NCI-H1092 (cell line): ENCODE measurements at places on chromosomes 16 and 17.

GRCh38 chr17:1830288-1830687, 483 bp downstream of the RPA1 start:
- DNase-seq: no peak

DNA sequence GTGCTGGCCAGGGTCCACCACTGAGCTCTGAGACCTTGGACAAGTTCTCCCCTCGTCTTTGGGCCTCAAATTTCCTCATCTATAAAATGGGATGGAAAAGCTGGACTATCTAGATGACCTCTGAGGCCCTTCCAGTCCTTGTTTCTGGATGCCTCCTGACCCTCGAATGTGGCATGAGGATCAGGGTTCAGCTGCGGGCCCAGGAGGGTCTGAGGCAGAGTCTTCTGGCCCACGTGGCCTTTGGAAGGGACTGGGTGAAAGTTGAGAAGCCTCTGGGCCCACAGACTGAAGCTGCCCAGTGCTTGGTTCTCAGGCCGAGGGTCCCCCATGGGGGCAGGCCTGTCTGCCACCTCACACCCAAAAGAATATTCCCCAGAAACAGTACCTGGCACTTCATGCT, 16.9 kb upstream of the MRPS23 start:
- DNase-seq: no peak

GRCh38 chr16:714558-715476, at the start of gene METRN:
Gene METRN (plus strand): TSS chr16:715118. CDS start chr16:715290, 172 bp downstream.
- DNase-seq: peak; percentile 66

DNA sequence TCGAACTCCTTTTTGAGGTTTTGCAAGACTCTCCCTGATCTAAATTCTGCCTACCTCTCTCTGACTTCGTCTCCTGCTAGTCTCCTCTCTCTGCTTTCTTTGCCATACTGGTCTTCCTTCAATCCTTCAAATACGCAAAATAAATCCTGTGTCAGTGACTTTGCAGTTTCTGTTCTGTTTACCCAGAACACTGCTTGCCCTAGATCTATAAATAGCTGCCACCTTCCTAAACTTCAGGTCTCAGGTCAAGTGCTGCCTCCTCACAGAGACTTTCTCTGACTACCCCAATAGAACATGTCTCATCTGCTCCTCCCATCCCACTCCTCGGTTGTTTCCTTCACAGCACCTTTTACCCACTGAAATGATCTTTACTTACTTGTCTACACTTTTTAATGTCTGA, 78.9 kb downstream of the TRIM37 start:
- no peak for DNase-seq

DNA sequence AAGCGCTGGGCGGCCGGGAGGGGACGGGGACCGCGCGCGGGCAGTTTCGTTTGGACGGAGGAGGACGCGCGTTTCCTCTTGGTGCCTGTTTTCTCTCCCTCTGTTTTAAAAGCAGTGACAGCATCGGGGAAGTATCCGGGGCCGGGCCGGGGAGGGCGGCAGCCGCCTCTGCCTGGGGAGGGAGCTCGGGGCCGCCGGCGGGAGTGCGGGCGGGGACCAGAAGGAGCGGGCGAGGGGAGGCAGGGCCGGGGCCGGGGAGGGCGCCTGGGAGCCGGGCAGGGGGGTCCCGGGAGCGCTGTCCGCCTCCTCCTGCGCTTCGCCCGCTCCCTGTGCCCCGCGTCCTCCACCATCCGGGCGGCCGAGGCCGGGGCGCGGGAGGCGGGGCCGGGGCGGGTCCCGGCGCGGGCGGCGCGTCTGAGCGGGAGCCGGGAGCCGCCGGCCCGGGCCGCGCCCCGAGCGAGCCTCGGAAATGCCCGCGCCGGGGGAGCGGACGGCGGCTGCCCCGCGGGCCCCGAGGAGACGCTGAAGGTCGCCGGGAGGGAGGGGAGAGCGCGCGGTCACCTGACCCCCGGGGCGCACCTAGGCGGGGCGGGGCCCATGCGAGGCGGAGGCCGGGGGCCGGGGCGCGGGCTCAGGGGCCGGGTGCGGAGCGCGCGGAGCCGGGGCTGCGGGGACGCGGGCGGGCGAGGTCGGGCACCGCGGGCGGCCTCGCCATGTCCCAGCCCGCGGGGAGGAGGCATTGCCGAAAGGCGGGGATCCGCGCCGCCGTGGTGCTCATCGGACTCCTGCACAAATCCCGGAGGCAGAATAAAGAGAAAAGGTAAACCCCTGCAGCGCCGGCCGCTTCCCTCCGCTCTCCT, 57.3 kb downstream of the RAP1GAP2 start:
- no peak for DNase-seq

DNA sequence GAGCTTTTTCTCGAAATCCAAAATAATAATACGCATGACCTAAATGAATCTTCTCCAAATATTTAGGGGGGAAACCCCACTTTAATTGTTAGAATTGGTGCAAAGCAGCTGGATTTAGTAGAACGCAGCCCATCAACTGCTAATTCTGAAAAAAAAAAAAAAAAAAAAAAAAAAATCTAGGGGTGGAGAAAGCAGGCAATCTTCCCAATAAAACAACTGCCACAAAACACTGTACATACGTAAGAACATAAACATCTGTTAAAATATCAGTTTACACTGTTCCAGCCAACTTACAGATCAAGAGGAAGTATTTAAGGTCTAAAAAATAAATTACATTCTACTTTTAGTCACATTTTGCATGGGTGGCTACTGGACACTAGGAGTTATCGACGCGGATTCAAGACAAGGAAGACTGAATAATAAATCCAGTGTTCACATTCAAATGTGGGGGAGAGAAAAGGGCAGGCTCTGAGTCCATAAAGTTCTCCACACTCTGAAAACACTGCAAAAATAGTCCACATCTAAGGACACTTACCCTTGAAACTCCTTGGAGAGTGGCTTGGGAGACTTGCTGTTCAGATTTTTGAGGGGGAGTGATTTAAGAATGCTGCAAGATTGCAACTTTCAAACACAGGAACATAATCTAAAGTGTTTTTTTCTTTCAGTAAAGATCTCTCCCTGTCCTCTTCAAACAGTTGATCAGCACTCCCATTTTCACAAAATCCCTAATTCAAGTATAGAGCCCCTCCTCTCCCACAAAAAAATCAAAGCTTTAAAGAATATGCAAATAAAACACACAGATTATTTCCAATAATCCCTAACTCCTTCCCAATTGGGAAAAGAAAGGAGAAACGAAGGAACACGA, 1.3 kb downstream of the APPBP2 start:
- no peak for DNase-seq

- DNase-seq: peak; percentile 93
These were observed 32.8 kb upstream of the NUDT16L1 start for GRCh38 chr16:4660454-4661007.

GRCh38 chr17:6753546-6753945, 2.3 kb upstream of the XAF1 start:
- no peak for DNase-seq

DNA sequence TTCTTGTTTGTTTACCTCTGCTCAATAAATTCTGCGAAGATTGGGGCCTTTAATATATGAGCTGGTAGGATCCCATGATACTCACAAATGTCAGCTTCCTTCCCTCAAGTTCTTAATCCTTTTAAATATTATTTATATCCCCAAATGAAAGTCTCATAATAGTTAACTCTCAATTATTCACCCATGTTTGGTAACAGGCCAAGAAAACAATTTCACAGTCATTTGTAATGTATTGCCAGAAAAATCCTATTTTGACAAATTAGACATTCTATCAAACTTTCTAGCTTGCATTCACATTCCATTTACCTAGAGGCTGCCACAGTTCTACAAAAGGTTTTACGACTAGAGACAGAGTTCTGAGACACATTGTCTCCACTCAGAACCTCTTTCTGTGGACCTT, 441.2 kb downstream of the UTP18 start:
- no peak for DNase-seq

- no peak for DNase-seq
These were observed 25.6 kb upstream of the CNOT1 start for GRCh38 chr16:58655215-58655596.

DNA sequence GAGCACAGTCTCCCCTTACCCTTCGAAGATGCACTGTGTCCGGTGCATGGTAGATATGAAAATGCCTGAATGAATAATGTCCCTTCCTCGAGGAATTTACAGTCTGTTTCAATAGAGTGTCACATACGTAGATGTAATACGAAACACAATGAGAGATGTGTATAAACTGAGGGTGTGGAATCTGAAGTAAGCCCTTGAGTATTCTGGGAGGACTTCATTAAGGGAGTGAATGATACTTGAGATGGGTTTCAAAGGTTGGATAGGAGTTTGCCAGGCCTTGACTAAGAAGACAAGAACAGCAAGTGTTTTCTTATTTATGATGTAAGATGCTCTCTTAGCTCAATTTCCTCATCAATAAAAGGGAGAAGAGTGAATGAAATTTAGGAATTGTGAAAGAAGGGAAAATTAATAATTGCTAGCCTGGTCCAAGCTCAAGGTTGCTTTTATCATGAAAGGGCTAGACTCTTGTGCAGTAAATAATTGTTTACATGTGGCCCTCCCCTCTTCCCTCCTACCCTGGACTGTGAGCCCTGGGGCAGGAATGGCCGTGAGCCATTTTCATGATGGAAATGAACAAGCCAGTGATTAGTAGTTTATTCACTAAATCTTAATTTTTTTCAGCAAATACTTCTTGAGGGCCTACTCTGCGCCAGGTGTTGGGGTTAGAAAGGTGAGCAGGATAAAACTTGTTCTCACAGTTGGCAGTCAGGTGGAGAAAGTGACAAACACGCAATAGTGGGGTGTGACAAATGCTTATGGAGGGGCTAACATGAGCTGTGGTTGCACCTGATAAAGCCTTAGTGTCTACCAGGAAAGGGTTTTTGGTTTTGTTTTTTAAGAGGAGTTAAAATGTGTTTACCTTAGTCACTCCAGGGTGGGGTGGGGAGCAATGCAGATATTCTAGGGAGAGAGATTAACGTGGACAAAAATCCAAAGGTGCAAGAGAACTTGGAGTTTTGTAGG, 1.6 kb downstream of the KIF22 start:
- no peak for DNase-seq

GRCh38 chr17:42872251-42872965, 21.4 kb downstream of the AOC3 start:
- no peak for DNase-seq

GRCh38 chr16:29943846-29944799, 17.8 kb upstream of the TMEM219 start:
- DNase-seq: no peak

DNA sequence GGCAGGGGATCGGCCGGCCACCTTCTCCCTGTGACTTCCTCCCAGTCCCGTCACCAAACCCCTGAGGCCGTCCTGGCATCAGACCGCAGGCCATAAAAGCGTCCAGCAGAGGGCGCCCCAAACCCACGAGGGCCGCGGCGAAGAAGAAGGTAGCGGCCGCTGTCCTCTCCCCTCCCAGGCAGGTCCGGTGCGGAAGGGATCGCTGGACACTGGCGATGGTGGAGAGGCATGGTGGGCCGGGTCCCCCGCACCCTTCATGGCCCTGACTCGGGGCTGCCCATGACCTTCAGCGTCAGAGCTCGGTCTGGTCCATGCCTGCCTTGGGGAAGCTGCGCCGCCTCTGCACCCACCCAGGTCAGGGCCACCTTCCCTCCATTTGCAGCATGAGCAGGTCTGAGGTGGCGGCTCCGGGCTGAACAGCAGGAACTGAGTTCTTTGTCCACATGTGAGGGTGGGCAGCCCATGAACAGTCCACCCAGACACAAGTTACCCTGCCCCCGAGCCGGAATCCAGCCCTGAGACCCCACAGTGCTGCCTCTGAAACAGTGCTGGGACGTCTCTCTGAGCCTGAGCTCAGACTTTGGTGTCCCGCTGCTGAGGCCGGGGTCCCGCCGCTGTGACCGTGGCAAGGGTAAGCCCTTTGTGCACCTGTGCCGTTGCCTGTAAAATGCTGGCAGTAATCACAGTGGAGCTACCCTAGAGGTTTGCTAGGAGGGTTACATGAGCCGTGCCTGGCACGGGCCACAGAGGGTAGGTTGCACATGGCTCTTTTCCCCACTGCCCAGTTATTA, 40.8 kb upstream of the CMIP start:
- DNase-seq: peak; percentile 53

DNA sequence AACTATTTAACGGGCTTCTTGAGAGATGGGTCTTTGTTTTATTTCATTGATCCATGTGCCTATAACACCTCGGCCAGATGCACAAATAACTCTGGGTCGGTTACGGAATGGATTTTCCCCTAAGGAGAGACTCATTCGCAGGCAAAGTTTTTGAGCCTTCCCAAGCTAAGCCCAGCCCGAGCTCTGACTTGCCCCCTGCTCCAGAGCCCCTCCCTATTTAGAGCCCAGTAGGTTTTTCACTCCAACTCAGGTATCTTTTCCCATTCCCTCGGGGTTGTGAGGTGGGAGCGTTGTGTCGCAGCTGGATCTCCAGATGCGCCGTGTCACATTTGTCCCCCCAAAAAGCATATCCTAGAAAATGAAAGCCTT, 812 bp upstream of the MYOCD start:
- DNase-seq: no peak

- no peak for DNase-seq
These were observed 17.1 kb downstream of the MYO1C start for GRCh38 chr17:1475321-1475854.

GRCh38 chr17:62706598-62707424, 79.3 kb downstream of the MRC2 start:
- no peak for DNase-seq

DNA sequence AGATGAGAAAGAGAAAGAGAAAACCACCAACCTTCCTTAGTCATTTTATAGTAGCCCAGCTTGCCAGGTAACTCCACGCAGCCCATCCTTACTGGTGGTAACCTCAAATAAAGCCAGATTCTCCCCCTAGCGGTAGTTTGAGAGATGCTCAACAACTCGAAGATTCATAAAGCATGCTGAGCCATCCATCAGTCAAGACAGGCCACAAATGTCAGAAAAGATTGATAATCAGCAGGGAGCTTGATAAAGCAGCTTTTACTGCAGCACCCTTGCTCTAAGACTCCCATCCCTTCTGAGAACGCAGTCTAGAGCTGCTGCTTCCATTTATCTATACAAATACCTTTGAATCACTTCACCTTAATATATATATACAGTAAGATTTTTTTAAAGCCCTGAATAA, 451.5 kb upstream of the HSBP1 start:
- DNase-seq: peak; percentile 53

DNA sequence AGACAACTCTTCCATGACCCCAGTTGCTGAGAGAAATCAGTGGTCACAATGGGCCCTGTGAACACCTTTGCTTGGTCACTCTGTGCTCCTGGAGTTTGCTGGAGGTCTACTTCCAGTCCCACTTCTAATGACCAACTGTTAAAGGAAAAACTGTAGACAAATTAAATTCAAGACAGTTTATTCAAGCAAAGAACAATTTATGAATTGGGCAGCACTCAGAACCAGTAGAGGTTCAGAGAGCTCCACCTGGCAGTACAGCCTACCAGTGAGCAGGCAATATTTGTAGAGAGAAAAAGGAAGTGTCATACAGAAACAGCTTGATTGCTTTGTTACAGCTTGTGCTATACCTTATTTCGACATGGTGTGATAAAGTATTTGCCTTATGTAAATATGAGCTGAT, 116.5 kb downstream of the HS3ST3B1 start:
- no peak for DNase-seq
